Stimulated activated CD4-positive, alpha-beta T cell treated with anti-CD3 and anti-CD28 coated beads, Interleukin-12 subunit alpha, Interleukin-12 subunit beta, amount 100 ng/mL, for 24 hours (primary cell): ENCODE measurements at places on chromosomes 11 and 22.

DNA sequence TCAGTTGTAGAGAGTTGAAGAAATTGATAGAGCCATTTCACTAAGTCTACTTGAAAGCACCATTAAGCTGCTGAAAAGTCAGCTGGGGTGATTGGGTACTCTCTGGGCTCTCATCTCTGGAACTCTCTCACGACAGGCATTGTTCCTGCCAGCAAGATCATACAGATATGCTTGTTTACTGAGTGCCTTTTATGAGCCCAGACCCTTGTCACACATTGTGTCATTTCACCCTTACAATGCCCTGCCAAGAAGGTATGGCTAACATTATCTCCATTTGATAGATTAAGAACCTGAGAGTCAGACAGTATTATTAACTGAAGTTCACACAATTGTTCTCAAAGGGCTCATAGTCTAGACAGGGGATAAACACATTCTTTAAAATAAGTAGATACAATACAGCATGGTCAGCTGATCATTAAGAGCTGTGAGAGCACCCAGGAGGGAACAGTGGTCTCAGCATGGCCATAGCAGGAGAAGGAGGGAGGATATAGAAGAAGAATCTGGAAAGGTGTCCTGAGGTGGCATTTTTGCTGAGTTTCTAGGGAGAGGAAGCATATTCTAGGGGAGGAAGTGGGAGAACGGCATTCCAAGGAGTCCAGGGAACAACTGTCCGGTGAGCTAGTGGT is 580.5 kb downstream of the INSC start:
- DNase-seq = no peak

DNA sequence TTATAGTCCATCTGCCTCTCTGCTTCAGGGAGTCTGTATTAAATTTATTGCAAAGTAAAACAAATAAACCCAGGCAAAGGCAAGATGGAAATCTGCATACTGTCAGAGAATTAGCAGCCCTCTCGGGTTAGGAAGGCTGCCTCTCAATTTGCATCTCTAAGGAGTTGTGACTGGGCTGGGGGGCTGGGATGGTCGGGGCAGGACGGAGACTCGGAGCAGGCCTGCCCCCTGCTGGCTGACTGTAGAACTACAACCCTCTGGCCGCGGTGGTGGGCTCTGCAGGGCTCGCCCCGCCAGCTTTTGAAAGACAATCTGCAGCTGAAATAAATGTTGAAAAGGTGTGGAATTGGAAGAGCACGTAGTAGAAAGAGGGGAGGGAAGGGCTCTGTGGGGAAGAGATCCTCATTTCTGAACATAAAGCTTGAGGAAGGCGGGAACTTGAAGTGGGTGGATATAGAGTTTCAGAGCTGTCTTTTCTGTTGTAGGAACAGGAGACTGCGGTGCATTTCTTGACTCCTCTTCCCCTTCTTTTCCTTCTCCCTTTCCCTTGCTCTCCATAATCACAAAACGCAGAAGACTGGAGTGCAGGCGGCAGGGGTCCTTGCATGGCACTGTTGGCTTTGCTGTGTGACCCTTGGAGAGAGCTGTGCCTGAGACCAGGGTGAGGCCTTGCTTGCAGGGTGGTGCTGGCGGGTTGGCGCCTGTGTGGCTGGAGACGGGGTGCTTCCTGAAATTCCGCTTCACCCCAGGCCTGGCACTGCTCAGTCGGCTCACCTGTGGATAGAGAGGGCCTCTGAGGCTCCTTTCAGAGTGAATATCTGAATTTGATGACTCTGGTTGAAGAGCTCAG is 22.6 kb upstream of the PKNOX2 start:
- no peak for DNase-seq

DNA sequence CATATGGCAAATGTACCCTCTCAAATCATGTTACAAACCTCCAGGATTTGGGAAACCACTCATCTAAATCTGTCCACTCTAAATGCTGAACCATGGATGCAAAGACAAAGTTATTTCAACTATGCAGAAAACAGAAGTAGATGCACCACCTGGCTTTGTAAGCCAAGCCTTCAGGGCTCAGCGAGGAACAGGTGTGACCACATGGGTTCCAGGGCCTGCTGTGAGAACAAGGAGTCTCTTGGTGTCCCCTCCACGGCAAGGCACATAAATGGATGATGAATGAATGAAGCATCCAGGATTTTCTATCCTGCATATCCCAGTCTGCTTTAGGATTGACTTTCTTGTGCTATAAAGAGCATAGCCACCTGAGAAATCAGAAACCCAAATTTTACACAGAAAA is 284.5 kb downstream of the LARGE1 start:
- DNase-seq = no peak

- no peak for DNase-seq
Observed at GRCh38 chr22:20439928-20440575, 2.4 kb upstream of the SCARF2 start.

DNA sequence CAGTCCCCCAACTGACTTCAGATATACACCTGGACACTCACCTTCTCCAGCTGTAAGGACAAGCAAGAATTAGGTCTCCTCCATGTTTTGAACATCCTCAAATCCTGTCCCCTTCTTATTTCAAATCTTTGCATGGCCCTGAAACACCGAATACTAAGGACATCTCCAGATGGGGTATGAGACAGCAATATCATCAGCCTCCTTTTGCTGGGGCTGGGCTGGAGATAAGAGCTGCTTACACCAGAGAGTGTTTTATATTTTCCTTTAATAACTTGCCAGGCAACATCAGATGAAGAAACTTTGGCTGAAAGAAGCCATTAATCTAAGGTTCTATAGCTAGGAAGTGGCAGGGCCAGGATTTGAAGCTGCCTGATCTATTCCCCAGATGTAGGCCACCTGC is 21.6 kb downstream of the TUG1 start:
- no peak for DNase-seq

DNA sequence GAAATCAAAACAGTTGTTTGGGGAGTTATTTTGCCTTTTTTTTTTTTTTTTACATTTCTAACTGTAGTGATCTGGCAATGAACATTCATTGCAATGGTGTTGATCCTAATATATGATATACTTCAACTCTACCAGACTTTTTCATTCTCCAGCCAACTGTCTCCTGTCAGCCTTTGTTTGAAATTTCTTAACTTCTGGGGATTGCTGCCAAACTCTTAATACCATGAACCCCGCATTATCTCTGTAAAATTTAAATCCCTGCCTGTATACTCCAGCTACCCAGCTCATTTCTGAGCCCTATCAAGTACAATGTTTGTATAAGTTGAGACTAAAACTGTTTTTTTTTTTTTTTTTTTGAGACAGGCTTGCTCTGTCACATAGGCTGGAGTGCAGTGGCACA is 280.7 kb downstream of the TTC28 start:
- DNase-seq = no peak

- DNase-seq = no peak
Observed at GRCh38 chr11:2360081-2360642, 16.9 kb upstream of the CD81 start.
